ENCODE measurements at places on chromosomes 16 and 17.

DNA sequence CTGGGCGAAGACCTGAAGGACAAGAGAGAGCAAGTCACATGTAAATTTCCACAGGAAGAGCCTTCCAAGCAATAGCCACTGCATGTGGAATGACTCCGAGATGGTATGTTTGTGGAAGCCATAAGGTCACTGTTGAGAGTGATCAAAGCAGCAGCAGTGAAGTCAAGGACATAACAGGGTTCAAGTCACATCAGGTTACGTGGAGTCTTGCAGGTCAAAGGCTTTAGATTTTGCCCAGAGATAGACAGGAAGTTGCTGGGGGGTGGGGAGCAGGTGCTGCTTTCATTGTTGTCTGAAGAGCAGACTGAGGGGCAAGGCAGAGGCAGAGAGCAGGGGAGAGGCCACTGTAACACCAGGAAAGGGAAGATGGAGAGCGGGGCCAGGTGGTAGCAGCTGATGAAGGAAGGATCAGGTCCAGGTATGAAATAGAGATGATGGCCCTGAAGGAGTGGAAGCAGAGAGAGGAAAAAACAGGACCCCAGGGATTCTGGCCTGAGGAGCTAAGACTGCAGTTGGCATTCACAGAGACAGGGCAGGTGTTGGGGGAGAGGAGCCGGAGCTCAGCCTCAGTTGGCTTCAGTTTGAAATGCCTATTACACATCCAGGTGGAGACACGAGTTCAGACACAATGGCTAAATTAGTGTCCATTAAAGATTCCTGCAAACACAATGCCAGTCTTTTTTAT lies 129.3 kb upstream of the AXIN2 start:
- DNase-seq, result no peak

- DNase-seq, result no peak
These were observed 12.3 kb downstream of the CHMP6 start for GRCh38 chr17:81003711-81004475.

DNA sequence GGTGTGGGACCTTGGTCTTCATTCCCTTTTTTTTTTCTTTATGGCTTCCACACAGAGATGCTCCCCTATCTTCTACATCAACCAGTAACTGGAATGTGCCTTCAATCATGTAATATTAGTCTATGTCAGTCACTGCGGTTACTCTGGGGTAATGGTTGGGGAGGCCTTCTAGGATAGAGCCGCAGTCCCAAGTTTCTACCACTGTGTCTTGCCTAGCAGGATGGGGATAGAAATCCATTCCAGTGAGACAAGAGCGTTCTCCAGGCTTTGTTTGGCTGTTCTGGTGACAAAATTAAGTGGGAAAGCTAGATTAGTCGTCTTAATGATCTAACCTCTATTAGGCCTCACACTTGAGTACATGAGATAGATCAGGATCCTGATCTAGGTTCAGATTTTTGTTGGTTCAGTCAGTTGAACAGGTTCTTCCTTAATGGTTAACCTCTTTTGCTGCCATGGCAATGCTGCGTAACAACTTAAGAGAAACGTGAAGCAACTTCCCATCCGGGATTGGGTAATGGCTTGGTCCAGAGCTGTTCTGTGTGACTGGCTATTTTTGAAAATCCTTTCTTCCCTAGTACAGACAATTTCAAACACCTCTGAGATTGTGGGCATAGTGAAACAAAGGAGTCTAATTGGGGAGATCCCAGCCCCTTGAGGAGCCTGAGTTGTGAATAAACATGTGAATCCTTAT lies 8.7 kb downstream of the MSL1 start:
- no peak for DNase-seq

GRCh38 chr17:34006126-34006525 lies 249.0 kb upstream of the CCL2 start:
- no peak for DNase-seq

DNA sequence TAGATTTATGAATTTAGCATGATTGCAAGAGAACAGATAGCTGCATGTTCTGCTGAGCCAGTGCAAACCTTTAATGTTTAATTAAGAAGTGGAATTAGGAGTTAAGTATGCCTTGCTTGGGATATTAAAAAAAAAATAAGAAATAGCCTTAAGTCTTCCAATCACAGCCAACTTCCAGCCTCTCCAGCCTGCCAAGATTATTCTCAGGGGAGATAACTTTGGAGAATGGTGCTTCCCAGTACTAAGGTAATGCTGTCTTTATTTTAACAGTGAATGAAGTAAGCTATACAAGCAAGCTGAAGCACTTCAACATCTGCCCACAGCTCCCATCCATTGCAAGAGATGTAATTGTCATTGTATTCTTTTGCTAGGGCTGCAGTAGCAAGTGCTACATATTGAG lies 389.5 kb upstream of the ASIC2 start:
- DNase-seq, result no peak

GRCh38 chr17:50882851-50883250 lies 16.7 kb upstream of the TOB1 start:
- DNase-seq, result peak; percentile 39

DNA sequence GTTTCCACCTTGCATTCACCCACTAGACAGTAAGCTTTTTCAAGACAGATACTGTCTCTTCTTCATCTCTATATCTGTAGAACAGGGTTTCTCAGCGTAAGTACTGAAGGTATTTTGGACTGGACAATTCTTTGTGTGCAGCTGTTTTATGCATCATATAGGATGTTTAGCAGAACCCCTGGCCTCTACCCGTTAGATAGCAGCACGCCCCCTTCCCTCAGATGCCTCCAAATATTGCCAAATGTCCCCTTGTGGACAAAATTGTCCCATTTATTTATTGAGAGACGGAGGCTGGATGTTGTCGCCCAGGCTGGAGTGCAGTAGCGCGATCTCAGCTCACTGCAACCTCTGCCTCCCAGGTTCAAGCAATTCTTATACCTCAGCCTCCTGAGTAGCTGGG lies 263.3 kb upstream of the TBX2 start:
- DNase-seq, result no peak

GRCh38 chr16:11561454-11561805 lies 25.3 kb downstream of the LITAF start:
- no peak for DNase-seq

- DNase-seq, result peak; percentile 20
These were observed 30.2 kb upstream of the ABCC3 start for GRCh38 chr17:50604513-50604912.

DNA sequence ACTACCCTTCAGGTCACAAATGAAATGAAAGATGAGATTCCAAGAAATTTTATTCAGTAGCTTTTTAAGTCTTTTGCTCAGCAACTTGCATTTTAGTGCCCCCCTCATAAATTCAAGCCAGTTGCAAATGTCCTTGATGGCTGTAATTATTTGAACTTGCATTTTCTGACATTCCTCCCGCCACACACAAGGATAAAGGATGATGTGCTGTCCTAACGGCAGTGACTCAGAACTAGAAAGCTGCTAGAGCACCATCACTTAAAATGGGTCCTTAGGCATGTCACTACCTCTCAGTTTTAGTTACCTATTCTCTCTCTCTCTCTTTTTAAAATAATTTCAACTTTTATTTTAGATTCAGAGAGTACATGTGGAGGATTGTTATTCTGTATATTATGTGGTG lies 306.7 kb downstream of the CNTNAP4 start:
- no peak for DNase-seq

- no peak for DNase-seq
These were observed 9.4 kb downstream of the BMERB1 start for GRCh38 chr16:15443753-15444152.

Measured in cardiac fibroblast (primary cell).